ENCODE measurements at places on chromosomes 7 and 10.

- no peak for DNase-seq
Observed at GRCh38 chr7:25852939-25853271, 299.1 kb upstream of the NFE2L3 start.

DNA sequence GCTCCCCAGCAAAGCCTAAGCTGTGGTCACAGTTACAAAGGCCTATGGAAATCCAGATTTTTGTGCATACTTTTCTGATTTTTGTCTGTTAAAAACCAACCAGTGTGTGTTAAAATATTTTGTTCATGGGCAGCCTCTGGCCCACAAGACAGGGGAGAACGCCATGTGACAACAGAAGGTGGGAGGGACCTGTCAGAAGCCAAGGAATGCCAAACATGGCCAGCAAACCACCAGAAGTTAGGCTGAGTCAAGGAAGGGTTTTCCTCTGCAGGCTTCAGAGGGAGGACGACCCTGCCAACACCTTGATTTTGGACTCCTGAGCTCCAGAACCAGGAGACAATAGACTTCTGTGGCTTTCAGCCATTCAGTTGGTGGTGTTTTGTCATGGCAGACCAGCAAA lies 127.3 kb downstream of the CUL2 start:
- DNase-seq = no peak

DNA sequence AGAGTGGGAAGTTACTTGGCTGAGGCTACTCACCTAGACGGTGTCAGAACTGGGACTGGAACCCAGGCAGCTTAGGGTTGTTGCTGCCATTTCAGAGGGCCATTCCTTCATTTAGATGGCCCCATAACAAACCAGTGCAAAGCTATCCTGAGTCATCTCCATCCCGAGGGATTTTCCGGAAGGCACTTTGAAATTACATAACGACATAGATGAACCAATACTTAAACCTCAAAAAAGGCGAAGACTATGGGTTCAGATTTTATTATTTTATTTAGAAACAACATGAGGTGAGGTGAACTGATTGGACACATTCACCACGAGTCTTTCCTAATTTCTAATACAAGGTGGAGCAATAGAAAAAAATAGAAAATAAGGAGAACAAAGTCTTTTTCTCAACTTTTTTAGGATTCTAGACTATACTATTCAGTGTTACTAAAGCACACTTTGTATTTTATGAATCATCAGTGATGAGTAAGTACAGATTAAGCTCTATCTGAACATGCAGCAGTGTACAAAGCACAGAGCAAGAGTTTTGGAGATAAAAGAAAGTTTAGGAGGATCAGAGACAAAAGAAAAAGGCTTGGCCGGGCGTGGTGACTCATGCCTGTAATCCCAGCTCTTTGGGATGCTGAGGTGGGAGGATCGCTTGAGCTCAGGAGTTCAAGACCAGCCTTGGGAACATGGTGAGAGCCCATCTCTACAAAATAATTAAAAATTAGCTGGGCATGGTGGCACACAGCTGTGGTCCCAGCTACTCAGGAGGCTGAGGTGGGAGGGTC lies 79.5 kb upstream of the SVIL start:
- DNase-seq = no peak

- DNase-seq = no peak
Observed at GRCh38 chr10:55747244-55747643, 613.8 kb downstream of the ZWINT start.

GRCh38 chr7:139358541-139359365 lies 941 bp upstream of the LUC7L2 start:
- no peak for DNase-seq

GRCh38 chr7:5692845-5693278 lies 88.6 kb downstream of the RNF216 start:
- DNase-seq = no peak

- no peak for DNase-seq
Observed at GRCh38 chr10:48542471-48543181, 62.2 kb downstream of the ARHGAP22 start.

- no peak for DNase-seq
Observed at GRCh38 chr10:5490032-5490431, 9.3 kb downstream of the CALML5 start.

DNA sequence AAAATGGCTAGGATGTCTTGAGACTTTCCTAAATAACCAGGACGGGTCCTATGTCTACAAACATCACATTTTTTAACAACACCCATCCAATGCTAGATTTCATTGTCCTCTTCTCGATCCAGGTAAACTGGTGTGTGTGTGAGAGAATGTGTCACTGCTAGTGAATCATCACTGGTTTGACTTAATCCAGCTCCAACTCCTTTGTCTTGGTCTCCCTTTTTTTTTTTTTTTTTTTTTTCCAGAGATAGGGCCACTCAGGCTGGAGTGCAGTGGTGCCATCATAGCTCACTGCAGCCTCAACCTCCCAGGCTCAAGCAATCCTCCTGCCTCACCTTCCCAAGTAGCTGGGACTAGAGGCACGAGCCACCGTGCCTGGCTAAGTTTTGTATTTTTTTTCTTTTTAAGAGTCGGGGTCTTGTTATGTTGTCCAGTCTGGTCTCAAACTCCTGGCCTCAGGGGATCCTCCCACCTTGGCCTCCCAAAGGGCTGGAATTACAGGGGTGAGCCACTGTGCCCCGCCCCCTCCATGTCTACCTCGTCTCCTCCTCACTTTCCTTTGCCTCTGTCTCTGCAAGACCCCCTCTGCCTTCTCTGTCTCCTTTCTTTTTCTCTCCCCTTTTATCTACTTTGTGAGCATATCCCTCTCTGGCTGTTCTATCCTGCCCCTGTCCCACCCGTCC lies 2.2 kb upstream of the UFSP1 start:
- DNase-seq = no peak

GRCh38 chr7:130907439-130907838 lies 173.4 kb upstream of the KLF14 start:
- DNase-seq = no peak
